ENCODE measurements at places on chromosomes 3 and 15. TPM values are rescaled to one million over a fixed set of nuclear protein-coding genes. Genes with fewer than 3 reads are reported as not detected.

Gene PRRT3
- 2.0 TPM for total RNA-seq

Gene SLC27A2
- total RNA-seq, result not detected

Gene TRPC1
- 7.3 TPM for total RNA-seq

Gene CILP
- not detected for total RNA-seq

Gene GREM1
- total RNA-seq, result 4.3 TPM

Gene TRIM42
- total RNA-seq, result not detected

Gene PDIA3
- 294 TPM for total RNA-seq

Gene CHST13
- total RNA-seq, result not detected

Gene P3H2
- total RNA-seq, result 19.3 TPM

Gene OR5K2
- total RNA-seq, result not detected

Gene LMAN1L
- total RNA-seq, result not detected

Gene SEMA3G
- total RNA-seq, result not detected

Gene RBM6
- total RNA-seq, result 28.0 TPM

Gene CNOT10
- 20.4 TPM for total RNA-seq

Gene SLC24A5
- not detected for total RNA-seq

Gene GOLGA8M
- not detected for total RNA-seq

Gene ARGFX
- total RNA-seq, result not detected

Gene FBXW12
- total RNA-seq, result not detected

Gene CYP8B1
- not detected for total RNA-seq

Gene CPLX3
- not detected for total RNA-seq

Gene FSTL1
- total RNA-seq, result 637 TPM

Gene DLEC1
- 0.18 TPM for total RNA-seq

Gene TGM4
- total RNA-seq, result not detected
